Brain microvascular endothelial cell (primary cell): ENCODE measurements at places on chromosomes 7 and 10.
A peak's percentile ranks its signal among the peaks of the same experiment; 100 is the strongest.

- DNase-seq, result peak; percentile 75
Observed at GRCh38 chr7:134618756-134619530, 27.7 kb upstream of the BPGM start.

DNA sequence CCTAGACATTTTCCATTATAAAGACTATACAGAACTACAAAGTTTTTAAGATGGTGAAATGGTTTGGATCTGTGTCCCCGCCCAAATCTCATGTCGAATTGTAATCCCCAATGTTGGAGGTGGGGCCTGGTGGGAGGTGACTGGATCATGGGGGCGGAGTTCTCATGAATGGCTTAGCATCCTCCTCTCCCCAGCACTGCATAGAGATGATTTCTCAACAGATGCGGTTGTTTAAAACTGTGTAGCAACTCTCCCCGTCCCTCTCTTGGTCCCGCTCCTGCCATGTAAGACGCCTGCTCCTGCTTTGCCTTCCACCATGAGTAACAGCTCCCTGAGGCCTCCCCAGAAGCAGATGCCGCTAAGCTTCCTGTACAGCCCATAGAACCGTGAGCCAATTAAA lies 1.6 kb downstream of the FAM133B start:
- DNase-seq, result no peak

DNA sequence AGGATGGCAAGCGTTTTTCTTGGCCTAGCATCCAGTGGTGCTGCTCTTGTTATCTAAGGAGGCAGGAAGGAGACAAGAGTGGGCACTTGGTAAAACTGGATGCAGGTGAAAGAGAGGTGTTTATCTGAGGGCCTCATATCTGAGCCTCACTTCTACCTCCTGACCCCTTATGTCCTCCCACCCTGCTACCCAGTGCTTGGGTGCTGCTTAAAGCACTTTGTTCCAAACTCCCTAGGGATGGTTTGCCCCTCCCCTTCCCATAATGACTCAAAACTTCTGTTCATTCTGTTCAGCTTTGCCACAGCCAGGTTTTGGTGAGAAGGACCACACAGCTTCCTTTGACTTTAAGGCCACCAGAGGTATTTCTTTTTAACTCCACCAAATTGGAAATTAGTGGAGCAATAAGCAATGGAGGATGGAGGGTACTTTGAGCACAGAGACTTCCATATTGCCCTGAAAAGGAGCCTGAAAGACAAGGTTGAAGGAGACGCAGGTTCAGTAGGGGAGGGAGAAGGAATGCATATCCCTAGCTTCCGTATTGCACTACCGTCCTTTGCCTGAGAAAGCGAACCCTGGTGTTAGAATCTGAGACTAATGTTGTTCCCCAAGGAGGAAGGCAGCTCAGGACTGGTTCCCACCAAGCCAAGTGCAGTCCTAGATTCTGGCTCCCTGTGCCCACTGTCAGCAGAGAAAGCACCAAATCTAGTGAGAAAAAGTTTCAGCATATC lies 30.1 kb downstream of the ENTPD1 start:
- DNase-seq, result no peak

- DNase-seq, result peak; percentile 51
Observed at GRCh38 chr10:92590623-92591549, 2.0 kb upstream of the KIF11 start.

GRCh38 chr7:82345886-82346285 lies 97.7 kb downstream of the CACNA2D1 start:
- DNase-seq, result no peak
